ENCODE measurements at places on chromosomes 1 and 21.
A peak's percentile ranks its signal among the peaks of the same experiment; 100 is the strongest.

DNA sequence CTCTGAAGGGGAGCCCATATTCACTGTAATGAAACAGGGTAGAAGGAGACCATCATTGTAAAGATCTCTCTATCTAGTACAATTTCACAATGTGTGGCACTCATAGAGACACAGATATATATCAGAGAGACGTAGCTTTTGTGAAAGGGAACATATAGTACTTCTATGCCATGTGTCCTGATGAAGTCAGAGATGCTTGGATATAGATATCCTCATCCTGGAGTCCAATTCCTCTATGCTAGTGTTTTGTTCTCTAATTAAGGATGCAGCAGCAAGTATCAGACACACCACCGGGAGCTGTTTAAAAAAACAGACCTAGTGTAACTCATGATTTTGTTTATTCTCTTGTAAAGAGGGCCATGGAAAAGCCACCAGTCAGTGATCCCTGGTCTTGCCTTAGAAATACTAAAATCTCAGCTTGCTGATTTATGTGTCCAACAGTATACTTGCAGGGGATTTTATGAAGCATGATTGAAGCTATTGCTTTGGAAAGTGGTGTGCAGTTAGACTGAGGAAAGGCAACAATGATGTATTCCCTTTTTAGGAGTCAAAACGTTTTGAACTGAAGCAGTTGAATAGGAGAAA lies 2.5 kb downstream of the NCAM2 start:
- peak; percentile 24 for DNase-seq

GRCh38 chr1:231722356-231722755 lies 95.8 kb downstream of the DISC1 start:
- DNase-seq = no peak

GRCh38 chr1:221989741-221990140 lies 247.9 kb upstream of the DUSP10 start:
- no peak for DNase-seq

- no peak for DNase-seq
Observed at GRCh38 chr21:26422138-26422537, 150.9 kb downstream of the CYYR1 start.

GRCh38 chr1:59138402-59138801 lies 158.5 kb upstream of the FGGY start:
- peak; percentile 15 for DNase-seq

GRCh38 chr1:115493834-115494233 lies 147.9 kb upstream of the VANGL1 start:
- DNase-seq = no peak

GRCh38 chr1:189859385-189859977 lies 618.2 kb downstream of the BRINP3 start:
- DNase-seq = no peak

DNA sequence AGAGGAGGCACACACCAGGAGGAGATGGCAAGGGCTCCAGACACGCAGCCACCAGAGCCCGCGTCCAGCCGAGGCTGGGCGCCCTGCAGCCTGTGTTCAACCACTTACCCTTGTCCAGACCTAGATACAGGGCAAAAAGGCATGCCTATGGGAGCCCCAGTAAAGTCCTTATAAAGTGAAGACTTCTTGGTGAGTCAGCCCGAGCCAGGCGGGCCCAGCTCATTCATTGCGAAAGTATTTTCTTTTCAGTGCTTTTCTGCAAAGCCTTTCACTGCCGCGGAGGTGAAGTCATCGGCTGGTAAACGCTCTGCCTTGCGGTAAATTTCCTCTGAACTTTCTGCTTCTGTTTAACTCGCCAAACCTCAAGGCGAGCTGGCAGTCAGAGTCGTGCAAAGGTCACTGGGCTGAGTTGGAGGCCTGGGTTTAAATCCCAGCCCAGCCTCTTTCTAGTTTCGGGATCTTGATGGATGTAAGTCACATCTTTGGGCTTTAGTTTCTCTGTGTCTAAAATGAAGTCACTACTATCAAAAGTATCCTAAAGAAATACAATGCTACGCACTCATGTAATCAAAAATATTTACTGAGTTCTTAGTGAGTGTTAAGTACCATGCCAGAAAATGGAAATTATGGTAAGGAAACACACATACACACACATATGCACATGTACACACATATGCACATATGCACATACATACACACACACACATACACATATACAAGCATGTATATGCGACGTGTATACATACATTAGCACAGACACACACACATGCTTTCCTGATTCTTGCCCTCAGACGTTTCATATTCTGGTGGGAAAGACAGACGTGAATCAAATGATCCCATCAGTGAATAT lies 54.7 kb upstream of the IFFO2 start:
- DNase-seq = peak; percentile 28

- peak; percentile 53 for DNase-seq
Observed at GRCh38 chr1:39788758-39789570, at the start of gene BMP8B. BMP8B (minus strand) TSS chr1:39788865; CDS start chr1:39788485, 380 bp downstream.

GRCh38 chr1:204451352-204452124 lies 39.9 kb upstream of the PPP1R15B start:
- no peak for DNase-seq

GRCh38 chr1:28602536-28603439 lies 10.7 kb downstream of the RAB42 start:
- DNase-seq = peak; percentile 76

DNA sequence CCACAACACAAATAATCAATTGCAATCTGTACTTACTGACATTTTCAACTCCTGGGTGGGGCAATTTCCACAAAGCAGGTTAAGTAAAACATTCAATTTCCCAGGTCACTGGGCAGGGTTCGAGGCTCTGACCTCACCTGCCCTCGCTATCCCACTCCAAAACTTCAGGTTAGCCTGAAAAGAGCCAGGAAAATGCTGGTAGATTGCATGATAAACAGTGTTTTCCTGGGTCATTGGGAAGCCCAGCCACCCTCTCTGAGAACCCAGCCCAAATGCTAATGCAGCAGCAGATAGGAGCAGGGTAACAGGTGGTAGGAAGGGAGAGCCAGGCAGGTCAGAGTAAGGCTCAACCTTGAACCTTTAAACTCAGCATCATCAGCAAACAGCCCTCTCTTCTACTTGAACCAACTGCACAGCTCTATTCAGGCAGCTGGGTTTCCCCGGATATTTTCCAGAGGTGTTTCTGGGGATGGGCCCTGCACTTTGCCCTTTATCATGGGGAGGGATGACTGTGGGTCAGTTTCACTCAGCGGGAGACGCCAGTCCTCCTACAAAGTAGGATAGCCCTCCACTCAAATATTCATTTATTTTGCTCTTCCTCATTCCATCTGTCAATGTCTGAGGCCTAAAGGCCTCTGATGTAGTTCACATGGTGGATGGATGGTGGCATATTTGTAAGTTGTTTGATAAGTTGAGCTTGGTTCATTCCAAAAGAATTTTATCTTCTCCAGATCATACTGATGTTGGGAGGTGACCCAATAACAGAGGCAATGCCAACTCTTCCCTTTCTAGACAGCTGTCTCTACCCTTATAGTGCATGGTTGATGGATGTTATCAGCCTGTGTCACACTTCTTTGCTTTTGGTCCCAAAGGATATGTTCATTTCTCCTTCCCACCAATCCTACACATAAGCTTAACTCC lies 65.7 kb downstream of the DUSP10 start:
- DNase-seq = no peak

DNA sequence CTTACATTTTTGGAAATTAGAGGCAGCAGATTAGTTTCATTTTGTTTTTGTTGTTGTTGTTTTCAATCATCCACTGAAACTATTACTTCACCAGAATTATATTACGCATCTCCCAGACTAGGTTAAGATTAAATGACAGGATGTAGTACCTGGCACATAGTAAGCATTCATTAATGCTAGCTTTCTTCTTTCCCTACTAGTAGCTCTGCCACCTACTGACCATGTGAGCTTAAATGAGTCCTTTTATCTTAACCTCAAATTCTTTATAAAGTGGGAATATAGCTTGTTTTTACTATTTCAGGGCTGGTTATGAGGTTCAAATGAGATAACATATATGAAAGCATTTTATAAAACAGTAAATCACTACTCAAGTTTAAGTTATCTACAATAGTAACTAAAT lies 10.2 kb upstream of the ASPM start:
- no peak for DNase-seq

- DNase-seq = no peak
Observed at GRCh38 chr1:27306892-27307761, 14.8 kb upstream of the TMEM222 start.

GRCh38 chr1:211381481-211382181 lies 55.0 kb downstream of the TRAF5 start:
- no peak for DNase-seq

DNA sequence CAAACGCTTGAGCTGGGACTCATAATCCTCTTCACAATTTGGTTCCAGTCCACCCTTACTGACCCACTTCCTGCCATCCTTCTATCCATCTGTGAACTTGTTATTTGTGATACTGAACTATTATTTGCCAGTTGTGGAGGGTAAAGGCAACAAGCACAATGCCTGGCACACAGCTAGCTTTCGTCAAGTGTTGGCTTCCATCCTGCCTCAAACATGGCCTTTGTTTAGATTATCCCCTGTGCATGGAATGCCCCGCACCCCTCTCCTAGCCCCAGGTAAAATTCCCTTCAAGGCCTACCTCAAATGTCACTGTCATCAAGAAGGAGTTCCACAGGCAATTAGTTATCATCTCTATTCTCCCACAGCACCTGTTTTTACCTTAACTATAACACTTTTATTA lies 11.4 kb upstream of the CDCA8 start:
- DNase-seq = no peak

- DNase-seq = no peak
Observed at GRCh38 chr1:212293579-212293978, 8.4 kb downstream of the PPP2R5A start.

- DNase-seq = peak; percentile 34
Observed at GRCh38 chr1:207838156-207839082, 72.5 kb downstream of the CD34 start.

GRCh38 chr1:224216382-224216781 lies 33.3 kb downstream of the DEGS1 start:
- no peak for DNase-seq

DNA sequence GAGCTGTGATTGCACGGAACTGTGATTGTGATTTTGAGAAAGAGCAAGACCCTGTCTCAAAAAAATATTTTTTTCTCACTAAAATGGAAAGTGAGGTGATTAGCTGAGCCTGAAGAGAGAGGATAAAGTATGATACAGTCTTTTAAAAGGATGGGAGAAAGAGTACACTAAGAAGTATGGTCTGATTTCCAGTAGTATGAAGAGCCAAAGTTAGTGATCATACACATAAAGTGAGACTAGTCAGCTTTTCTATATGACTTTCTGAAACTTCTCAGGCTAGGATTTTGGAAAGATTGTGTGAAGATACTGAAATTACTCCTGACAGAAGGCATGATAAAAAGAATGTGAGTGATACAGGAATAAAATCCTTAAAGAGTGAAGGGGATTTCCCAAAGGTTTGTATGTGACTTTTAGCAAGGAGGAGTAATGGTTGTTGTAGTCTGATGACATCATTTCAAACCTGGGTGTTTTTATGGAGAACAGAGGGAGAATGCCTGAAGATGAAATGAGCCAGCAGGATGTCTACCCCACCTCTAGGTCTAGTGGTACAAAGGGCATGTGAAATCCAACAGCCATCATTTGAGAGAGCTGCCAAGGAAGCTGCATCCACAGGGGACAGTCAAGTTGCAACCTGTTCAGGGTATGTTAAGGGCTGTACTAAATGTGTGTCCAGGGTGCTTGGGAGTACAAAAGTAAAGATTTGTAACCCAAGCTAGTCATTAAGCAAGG lies 157.7 kb downstream of the PIK3R3 start:
- DNase-seq = no peak

DNA sequence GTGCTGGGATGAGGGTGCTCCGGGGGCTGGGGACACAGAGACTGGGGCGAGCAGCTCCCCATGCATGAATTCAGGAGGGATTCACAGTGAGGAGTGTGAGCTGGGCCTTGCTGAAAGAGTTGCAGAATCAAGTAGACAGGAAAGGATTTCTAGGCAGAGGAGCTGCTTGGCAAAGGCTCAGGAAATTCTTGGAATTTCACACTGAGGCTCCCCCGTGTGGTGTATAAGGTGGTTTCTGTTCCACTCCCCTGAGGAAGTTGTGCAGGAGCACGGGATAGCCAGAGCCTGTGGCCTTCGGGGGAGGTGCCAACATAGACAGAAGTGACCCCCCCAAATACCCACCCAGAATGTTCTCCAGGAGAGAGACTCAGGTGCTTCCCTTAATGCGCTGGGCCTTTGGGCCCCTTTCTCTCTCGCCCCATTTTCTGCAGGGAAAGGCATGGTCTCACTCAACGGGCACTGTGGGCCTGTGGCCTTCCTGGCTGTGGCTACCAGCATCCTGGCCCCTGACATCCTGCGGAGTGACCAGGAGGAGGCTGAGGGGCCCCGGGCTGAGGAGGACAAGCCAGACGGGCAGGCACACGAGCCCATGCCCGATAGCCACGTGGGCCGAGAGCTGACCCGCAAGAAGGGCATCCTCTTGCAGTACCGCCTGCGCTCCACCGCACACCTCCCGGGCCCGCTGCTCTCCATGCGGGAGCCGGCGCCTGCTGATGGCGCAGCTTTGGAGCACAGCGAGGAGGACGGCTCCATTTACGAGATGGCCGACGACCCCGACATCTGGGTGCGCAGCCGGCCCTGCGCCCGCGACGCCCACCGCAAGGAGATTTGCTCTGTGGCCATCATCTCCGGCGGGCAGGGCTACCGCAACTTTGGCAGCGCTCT lies 58.5 kb upstream of the ACTL8 start:
- no peak for DNase-seq

DNA sequence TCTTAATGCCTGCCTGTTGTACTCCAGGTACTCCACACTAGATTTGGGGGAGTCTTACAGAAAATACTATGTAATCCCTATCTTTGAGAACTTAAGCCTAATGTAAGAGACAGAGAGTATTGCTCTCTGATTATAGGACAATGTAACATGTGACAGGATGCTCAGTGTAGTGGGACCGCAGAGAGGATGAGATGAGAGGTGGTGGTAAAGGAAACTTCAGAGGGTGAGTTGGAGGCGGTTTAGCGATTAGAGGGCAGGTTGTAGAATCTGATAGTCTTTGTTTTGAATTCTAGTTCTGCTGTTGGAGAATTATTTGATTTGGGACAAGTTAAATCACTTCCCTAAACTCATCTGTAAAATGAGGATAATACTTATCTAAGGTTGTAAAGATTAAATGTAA lies 5.4 kb downstream of the SOAT1 start:
- no peak for DNase-seq

DNA sequence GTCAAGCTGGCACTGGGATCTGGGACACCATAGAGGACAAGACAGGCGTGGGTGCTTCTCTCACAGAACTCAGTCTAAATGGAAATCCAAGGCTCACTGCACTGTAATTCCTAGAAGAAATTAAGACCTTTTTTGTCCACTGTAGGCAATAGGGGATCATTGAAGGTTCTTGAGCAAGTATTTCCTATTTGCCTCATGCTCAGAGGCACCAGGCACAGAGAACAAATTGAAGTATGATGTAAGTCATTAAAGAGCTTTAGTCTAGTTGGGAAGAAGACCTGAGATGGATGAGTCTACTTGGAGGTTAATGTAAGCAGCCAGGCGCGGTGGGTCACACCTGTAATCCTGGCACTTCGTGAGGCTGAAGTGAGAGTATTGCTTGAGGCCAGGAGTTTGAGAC lies 34.6 kb downstream of the EIF2D start:
- no peak for DNase-seq

DNA sequence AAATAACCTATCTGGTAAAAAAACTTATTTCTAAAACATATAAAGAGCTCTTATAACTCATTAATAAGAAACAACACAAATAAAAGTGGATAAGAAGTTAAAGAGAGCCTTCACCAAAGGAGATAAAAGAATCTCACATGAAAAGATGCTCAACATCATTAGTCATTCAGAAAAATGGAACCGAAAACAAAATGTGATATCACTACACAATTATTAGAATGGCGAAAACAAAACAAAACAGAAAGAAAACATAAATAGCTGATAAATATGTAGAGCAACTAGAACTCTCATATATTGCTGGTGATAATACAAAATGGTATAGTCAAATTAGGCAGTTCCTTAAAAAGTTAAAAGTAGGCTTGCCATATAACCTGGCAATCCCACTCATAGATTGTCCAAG lies 1109.3 kb downstream of the PLA2G4A start:
- DNase-seq = no peak
